ENCODE measurements at places on chromosomes 12 and 14.

GRCh38 chr12:114676142-114676741, 7.7 kb downstream of the TBX3 start:
- no peak for DNase-seq

GRCh38 chr12:716506-716905, 35.9 kb upstream of the WNK1 start:
- DNase-seq, result no peak

DNA sequence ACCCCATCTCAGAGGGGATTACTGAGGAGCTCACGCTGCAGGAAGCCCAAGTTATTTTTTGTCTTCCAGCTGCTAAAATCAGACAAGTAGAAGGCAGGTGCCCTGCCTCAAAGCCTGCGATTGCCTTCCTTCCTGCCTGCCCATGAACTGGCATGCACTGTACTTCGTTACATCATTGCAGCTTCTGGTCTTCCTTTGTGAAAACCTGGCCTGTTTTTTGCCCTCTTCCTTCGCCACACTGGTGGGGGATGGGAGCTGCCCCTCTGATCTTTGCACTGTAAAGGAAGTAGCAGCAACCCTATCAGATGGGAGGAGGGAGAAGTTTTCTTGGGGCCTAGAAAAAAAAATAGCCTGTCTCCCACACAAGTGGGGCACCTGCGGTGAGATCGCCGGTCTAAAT, 1098.7 kb downstream of the BCL11B start:
- no peak for DNase-seq

- DNase-seq, result no peak
Measured at GRCh38 chr12:65093606-65094005, 27.5 kb downstream of the WIF1 start.

GRCh38 chr12:127496255-127496654, 770.7 kb upstream of the TMEM132C start:
- no peak for DNase-seq

GRCh38 chr12:56657416-56658379, 11.9 kb upstream of the ATP5F1B start:
- DNase-seq, result no peak

- no peak for DNase-seq
Measured at GRCh38 chr12:115335594-115335993, 651.6 kb upstream of the TBX3 start.

- peak; percentile 24 for DNase-seq
Measured at GRCh38 chr12:32947206-32948067, 50.9 kb upstream of the PKP2 start.

DNA sequence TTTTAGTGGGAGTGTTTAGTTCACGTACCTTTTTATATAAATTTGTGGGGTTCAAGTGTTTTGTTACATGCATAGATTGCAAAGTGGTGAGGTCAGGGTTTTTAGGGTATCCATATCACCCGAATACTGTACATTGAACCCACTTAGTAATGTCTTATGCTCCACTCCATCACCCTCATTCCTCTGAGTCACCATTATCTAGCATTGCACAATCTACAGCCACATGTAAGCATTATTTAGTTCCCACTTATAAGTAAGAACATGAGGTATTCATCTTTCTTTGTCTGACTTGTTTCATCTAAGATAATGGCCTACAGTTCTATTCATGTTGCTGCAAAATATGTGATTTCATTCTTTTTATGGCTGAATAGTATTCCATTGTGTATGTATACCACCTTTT, 583.7 kb upstream of the LRFN5 start:
- DNase-seq, result no peak

- DNase-seq, result no peak
Measured at GRCh38 chr12:76274420-76275083, 73.7 kb downstream of the BBS10 start.

GRCh38 chr12:62484233-62484632, 17.6 kb downstream of the MON2 start:
- no peak for DNase-seq

- DNase-seq, result no peak
Measured at GRCh38 chr14:67416810-67417209, 4.8 kb upstream of the PLEK2 start.

DNA sequence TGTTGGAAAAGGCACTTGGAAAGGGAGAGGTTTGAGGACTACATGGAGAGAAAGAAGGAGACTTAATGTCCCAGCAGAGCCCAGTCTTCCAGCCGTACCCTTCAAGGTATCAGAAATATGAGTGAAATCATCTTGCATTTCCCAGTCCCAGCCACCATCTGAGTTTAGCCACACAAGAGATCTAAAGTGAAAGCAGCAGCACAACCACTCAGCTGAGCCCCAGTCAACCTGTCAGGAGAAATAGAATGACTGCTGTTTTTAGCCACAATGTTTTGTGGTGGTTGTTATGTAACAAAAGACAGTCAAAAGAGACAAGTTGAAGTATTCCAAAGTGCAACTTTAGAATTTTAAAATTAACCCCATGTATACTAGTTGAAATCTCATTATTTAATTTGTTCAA, 28.0 kb downstream of the DERA start:
- DNase-seq, result no peak

Data from NCI-H1930 (cell line).